ENCODE measurements at places on chromosomes 4 and X.

DNA sequence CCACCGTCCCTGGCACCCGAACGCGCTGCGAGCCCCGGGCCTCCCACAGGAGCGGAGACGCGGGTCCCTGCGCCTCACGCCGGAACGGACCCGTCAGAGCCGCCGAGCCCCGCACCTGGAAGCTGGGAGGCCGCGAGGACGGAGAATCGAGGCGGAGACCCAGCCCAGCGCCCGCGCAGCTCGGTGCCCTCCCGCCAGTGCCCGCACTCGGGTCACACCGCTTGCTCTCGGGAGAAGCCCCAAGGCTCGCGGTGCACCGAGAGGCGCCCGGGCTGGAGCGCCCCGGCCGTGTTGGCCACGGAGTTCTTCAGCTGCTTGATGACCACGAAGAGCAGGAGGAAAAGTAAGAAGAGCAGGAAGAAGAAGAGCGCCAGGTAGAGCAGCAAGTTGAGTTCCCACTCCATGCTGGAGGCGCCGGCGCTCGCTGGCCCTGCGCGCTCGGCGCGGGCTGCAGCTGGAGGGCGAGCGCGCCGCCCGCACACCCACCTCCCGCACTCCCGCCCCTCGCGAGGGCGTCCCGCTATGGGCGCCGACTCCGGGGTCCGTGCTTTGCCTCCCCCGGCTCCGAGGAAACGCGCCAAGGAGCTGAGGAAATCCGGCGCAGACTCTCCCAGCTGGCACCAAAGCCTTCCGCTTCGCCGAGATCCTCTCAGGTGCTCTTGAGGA lies at the start of gene SMIM43:
Gene SMIM43 (minus strand): TSS at position 463 of the 666 bp plus-strand sequence. CDS start 59 bp downstream, at position 404.
- no peak for DNase-seq

DNA sequence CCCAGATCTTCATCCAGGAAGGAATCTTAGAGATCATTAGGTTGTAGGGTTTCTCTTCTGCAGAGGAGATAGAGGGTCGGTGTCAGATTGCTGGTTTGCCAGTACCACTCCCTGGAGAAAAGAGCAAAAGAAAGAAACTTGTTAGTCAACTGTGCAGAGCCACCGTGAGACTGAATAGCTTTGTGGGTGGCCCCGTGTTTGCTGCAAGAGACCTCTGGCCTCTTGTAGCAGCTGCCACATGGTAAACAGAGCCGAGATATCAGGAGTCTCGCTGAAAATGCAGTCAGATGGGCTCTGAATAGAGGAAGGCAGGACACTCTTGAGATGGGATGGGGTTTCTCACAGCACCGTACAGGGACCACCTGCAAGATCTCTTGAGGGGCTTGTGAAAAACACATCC lies 149.7 kb downstream of the PTTG2 start:
- DNase-seq = no peak

DNA sequence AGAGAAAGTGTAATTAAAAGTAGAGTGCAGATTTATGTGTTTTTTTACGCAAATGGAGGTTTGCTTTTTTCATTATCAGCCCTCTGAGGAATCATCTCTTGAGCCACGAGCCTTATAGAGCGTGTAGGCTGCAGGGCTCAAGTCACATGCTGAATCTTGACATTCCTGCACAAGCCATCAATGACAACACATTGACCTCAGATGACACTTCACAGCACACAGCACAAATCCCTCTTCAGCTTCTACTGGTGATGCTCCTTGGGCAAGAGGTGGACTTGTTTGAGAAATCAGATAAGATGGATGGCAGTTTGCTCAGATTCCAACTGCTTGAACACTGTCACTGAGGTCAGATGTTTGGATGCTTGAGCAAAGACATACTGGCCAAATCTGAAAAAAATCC lies 250.6 kb downstream of the SNCA start:
- DNase-seq = no peak

DNA sequence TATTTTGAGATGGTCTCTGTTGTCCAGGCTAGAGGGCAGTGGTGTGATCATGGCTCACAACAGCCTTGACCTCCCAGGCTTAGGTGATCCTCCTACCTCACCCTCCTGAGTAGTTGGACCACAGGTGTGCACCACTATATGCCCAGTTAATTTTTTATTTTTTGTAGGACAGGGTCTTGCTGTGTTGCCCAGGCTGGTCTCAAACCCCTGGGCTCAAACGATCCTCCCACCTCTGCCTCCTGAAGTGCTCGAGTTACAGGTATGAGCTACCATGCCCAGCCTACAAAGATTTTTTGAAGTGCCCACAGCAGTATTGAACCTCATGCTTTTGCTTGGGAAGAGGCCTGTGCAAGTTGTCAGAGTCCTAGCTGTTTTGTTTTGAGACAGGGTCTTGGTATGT lies 31.1 kb downstream of the NSD2 start:
- DNase-seq = no peak

- DNase-seq = no peak
Measured at GRCh38 chr4:6909970-6910339, 329 bp downstream of the TBC1D14 start.

GRCh38 chr4:118746251-118746919 lies 61.2 kb downstream of the METTL14 start:
- DNase-seq = no peak

DNA sequence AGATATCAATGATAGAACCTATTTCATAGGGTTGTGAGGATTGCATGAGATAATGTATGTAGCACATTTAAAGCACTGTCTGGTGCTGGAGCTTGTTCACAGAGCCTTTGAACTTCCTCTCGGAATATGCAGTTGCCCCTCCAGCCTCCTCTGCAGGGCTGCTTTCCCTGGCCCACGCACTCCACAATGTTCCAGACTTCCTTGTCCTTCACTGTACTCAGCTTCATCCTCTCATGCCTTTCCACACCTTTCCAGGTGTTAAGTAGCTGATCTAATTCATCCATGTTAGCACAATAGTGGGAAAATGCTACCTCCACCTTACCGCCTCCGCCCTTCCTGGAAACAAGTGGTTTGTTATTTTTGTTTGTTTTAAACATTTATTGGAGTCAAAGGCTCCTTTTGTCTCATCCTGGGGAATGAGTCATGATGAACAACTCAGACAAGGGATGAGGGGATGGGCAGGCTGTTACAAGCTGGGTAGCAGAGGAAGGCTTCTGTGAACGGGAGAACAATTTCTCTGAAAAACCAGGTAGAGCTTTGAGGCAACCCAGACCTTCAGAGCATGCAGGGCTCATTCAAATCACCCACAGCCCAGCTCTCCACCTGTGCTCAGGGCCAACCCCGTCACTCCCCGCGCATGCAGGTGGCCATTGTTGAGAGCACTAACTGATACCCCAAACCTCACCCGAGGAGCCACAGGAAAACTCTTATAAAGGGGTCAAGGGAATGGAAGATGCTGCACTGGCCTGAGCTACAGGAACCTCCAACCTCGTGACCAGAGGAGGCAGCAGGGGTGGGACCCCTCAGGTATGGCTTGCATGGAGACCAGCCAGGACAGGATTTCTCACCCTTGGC lies 84.9 kb upstream of the TBL1X start:
- DNase-seq = no peak

- no peak for DNase-seq
Measured at GRCh38 chr4:11773798-11774197, 345.1 kb upstream of the HS3ST1 start.

- no peak for DNase-seq
Measured at GRCh38 chr4:111921714-111922113, 223.5 kb upstream of the FAM241A start.

- no peak for DNase-seq
Measured at GRCh38 chr4:53016099-53016820, 154.1 kb downstream of the RASL11B start.

DNA sequence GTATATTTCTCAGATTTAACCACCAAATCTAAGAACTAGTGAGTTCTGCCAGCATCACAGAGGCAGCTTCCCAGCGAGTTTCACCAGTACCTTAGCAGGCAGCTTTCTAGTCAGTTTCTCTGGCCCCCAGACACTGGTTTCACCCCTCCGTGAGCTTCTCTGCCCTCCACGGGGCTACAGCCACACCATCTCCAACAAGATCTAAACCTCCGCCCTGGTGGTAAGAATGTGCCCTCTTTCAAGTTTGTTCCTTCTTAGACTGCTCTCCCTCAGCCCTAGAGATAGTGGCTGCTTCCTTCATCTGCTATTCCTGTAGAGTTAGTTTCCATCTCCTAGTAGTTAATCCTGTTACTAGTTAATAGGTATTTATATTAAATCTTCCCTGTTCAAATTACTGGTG lies 60.5 kb upstream of the TAB3 start:
- DNase-seq = no peak

DNA sequence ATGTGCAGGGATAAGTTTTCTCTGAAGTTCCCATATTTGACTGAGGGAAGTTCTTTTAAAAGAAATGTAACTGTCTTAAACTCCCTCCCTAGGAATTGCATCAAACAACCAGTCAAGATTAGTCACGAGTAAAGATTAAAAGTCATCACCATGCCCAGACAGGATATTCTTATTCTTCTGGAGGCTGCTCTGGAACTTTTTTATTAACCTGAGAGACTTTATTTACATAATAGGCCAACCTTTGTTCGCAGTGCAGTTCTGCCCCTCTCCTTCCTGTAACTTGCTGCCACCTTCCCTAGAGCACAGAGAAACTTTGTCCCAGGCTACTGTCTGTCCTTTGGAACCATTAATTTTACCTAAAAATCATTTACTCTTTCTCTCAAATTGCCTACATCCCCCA lies 9.8 kb upstream of the HERC3 start:
- no peak for DNase-seq

DNA sequence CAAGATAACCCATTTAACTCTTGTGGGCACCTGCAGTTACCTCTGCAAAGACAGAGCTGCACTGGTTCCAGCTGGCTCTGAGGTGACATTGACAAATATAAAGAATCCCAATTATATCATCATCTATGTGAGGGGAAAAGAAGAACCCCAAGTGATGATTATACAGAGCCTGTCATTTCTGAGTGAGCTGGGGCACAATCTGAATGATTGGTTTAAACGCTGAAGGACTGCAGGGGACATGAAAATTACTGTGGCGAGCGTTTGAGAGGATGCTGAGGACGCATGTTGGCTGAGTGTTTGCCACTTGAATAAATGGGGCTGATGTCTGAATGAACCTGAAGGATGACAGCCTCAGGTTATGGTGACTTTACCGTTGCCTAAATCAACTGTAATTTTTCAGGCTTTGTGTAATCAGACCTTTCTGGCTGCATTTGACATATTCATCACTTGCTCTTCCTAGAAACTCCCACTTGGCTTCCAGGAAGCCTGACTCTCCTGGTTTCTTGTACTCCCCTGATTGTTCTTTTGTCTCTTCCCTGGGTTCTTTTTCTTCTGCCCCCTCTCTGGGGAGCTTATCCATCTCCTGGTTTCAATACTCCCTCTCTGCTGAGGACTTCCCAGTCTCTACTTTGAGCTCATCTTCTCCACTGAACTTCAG lies 4.1 kb upstream of the HSD17B10 start:
- DNase-seq = no peak

- no peak for DNase-seq
Measured at GRCh38 chrX:19370061-19370460, 26.3 kb downstream of the PDHA1 start.

DNA sequence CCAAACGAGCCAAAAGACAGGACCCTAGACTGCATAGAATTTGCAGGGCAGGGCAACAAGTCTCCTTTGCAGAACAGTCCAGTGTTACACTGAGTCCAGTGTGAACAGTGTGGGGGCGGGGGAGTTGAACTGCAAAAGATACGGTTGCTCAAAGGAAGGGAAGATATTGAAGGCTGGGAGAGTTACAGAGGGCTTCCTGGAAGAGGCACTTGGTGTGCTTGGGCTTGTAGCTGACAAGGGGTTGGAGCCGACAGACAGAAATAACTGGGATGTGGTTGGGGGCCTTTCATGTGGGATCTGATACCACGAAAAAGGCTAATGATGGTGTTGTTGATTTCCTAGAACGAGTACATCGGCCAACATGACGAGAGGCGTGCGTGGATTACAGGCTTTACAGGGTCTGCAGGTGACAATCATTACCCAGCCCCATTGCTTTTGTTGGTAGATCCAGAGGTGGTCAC lies 6.1 kb downstream of the XPNPEP2 start:
- no peak for DNase-seq

- no peak for DNase-seq
Measured at GRCh38 chr4:156169011-156169410, 215.3 kb upstream of the CTSO start.

DNA sequence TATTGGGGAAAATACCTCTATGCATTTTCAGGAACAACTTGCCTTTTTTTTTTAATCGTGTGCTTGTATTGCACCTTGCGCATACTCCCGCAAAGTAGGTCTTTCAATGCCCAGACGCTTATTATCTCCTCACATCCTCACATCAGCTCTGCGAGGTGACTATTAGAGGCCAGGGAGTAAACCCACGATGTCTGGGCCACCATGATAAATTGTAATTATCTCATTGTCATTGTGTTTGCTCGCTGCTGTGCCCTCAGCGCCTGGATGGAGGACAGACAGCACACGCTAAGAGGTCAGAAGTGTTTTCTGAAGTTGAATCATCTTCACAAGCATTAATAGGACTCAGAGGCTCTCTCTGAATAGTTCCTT lies 1.0 kb upstream of the RELL1 start:
- no peak for DNase-seq

DNA sequence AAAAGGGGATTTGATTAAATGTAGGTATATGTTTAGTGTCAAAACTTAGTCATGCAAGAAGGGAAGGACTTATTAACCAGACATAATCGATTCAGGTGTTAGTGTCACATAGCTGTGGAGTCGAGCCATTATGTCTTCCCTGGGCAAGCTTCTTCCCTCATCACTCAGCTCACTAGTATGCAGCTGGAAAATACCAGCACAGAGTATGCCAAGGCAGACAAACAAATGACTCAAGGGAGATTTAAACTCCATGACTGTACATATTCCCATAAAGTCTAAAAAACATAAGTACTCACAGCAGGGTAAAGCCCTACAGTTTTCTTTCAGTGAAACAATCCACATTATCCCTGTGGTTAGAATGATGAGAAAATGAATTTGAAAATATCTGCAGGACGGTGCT lies 304.5 kb downstream of the CBLL2 start:
- DNase-seq = no peak

- DNase-seq = no peak
Measured at GRCh38 chr4:101973361-101973760, 182.8 kb downstream of the BANK1 start.

DNA sequence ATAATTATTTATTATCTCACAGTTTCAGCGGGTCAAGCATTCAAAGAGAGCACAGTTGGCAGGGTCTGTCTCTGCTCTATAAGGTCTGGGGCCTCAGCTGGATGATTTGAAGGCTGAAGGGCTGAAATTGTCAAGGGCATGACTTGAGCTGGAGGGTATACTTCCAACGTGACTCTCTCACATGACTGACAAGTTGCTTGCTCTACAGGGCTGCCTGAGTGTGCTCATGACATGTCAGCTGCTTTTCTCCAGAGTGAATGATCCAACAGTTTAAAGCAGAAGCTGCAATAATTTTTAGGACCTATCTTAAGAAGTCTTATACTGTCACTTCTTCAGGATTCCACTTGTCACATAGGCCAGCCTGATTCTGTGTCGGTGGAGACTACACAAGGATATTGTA lies 51.2 kb downstream of the TIGD2 start:
- DNase-seq = no peak

GRCh38 chrX:118353081-118353850 lies 7.4 kb downstream of the WDR44 start:
- no peak for DNase-seq

- no peak for DNase-seq
Measured at GRCh38 chrX:16573781-16574180, 76.2 kb upstream of the S100G start.

GRCh38 chr4:139655116-139655515 lies 10.5 kb upstream of the MGST2 start:
- no peak for DNase-seq

GRCh38 chr4:59987289-59987688 lies 1212.8 kb upstream of the ADGRL3 start:
- DNase-seq = no peak

Data from stimulated activated CD8-positive, alpha-beta memory T cell treated with anti-CD3 and anti-CD28 coated beads, Interleukin-12 subunit alpha, Interleukin-12 subunit beta, amount 100 ng/mL, for 1 hour (primary cell).